Thoracic aorta (tissue), 2 donors: ENCODE measurements at places on chromosomes 12 and 14. TPM values are rescaled to one million over a fixed set of nuclear protein-coding genes. Genes with fewer than 3 reads are reported as not detected.
A peak's percentile ranks its signal among the peaks of the same experiment; 100 is the strongest.

- H3K27ac ChIP-seq: no peak overlapping the region
- DNase-seq: no peak
- H3K27me3 ChIP-seq: no peaks in the 10 kb centered on the region
- H3K4me1 ChIP-seq: peaks cover 19% of the 10 kb centered on the region
- no peaks in the 10 kb centered on the region for H3K36me3 ChIP-seq
- H3K4me3 ChIP-seq: no peak overlapping the region
Observed at GRCh38 chr14:63240221-63240620, 36.0 kb downstream of the RHOJ start.

FZD10 gene
- 0.68 TPM for total RNA-seq

DNA sequence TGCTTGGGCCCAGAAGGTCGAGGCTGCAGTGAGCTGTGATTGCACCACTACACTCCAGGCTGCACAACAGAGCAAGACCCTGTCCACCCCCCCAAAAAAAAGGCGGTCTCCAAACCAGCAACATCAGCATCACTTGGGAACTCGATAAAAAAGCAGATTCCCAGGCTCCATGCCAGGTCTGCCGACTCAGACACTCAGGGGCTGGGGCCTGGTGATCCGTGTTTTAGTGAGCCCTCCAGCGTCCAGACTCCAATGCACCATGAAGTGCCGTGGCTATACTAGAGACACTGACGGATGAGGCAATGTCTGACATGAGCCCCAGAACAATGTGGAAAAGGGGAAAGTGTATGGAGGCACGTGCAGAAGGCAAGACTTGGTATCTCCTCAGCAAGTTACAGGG is 28.8 kb downstream of the SCARB1 start:
- no peak for DNase-seq
- peaks cover 7% of the 10 kb centered on the region for H3K4me1 ChIP-seq
- no peak overlapping the region for H3K27ac ChIP-seq
- no peaks in the 10 kb centered on the region for H3K36me3 ChIP-seq
- no peak overlapping the region for H3K4me3 ChIP-seq

DNA sequence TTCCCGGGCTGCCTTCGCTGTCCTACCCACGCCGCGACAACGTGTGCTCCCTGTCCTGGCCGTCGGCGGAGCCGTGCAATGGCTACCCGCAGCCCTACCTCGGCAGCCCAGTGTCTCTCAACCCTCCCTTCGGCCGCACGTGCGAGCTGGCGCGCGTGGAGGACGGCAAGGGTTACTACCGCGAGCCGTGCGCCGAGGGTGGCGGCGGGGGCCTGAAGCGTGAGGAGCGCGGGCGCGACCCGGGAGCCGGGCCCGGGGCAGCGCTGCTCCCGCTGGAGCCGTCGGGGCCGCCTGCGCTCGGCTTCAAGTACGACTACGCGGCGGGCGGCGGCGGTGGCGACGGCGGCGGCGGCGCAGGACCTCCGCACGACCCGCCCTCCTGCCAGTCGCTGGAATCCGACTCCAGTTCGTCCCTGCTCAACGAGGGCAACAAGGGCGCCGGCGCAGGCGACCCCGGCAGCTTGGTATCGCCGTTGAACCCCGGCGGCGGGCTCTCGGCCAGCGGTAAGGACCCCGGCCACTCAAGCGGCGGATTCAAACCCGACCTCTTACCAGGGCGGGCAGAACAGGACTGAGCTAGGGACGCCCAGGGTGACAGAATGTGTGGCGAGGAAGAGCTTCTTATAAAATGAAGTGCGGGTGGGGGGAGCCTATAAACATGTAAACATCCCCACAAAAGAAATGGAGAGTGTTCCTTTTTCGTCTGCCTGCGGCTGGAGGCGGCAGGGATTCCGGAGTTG is 503 bp downstream of the HOXC12 start:
- no peaks in the 10 kb centered on the region for H3K36me3 ChIP-seq
- no peak overlapping the region for H3K4me3 ChIP-seq
- peaks cover 11% of the 10 kb centered on the region for H3K4me1 ChIP-seq
- H3K27ac ChIP-seq: peak overlapping the region; percentile 35
- no peak for DNase-seq

GRCh38 chr14:54637270-54638134 is 70.6 kb downstream of the SAMD4A start:
- H3K4me3 ChIP-seq: no peak overlapping the region
- no peaks in the 10 kb centered on the region for H3K36me3 ChIP-seq
- H3K4me1 ChIP-seq: peaks cover 58% of the 10 kb centered on the region
- H3K27me3 ChIP-seq: no peaks in the 10 kb centered on the region
- no peak for DNase-seq
- H3K27ac ChIP-seq: no peak overlapping the region

- no peak for DNase-seq
- H3K27me3 ChIP-seq: no peaks in the 10 kb centered on the region
- no peak overlapping the region for H3K4me3 ChIP-seq
- H3K36me3 ChIP-seq: no peaks in the 10 kb centered on the region
- H3K4me1 ChIP-seq: no peaks in the 10 kb centered on the region
Observed at GRCh38 chr12:129776977-129777667, 126.7 kb downstream of the TMEM132D start.

PIWIL1 gene
- not detected for total RNA-seq

DNA sequence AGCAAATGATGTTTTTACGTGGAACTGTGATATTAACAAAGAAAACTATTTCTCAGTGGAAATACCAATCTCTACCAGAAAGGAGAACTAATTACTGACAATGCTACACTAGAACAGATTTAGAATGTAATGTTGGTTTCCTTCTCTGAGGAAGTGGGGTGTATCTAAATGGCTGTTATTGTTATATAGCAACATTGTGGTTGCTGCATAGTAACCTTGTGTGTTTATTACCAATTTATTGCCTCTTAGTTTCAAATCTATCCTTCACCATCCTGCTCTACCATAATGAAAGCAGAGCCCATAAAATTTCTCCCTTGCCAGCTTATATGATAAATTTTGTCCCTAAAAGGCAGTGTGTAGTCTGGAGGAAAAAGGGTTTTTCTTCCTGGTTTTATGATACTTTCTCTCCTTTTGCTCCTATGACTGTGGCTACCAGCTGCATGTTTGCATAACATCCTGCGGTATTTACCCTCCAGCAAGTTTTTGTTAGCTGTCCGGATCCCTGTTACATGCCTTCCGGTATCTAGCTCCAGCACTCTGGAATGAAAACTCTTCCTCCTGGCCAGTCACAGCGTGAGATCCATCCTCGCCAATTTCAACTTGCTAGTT is 5.7 kb upstream of the KLRK1 start:
- H3K27ac ChIP-seq: peak overlapping the region; percentile 6
- H3K36me3 ChIP-seq: no peaks in the 10 kb centered on the region
- H3K27me3 ChIP-seq: no peaks in the 10 kb centered on the region
- no peak for DNase-seq

DNA sequence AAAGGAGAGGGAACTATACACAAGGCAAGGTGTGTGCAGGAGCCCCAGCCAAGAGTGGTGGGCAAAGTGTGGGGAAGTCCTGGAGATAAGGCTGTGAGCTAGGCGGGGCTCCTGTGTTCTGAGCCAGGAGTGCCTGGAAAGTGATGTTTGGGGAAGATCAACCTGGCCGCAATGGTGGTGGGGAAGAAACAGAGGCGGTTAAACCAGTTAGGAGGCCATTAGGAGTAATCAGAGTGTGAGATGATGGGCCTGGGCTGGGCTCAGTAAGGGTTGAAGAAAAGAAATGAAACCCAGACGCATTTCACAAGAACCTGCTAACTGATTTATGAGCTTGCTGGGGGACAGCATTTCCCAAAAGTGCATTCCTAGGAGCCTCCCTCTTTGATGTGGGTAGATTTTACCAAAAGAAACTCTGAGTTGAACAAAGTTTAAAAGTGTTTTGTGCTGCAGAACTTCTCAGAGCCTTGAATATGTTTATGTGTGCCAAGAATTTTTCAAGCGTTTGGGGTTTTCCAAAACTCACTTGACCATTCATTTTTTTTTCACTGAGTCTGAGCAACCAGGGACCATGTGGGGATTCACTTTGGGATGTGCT is 34.2 kb upstream of the LRP1-AS start:
- H3K4me1 ChIP-seq: no peaks in the 10 kb centered on the region
- H3K27ac ChIP-seq: no peak overlapping the region
- no peak overlapping the region for H3K4me3 ChIP-seq
- DNase-seq: no peak
- H3K27me3 ChIP-seq: no peaks in the 10 kb centered on the region

EPYC gene
- total RNA-seq: not detected

GRCh38 chr12:100489251-100489820 is 15.7 kb downstream of the NR1H4 start:
- no peaks in the 10 kb centered on the region for H3K27me3 ChIP-seq
- no peaks in the 10 kb centered on the region for H3K36me3 ChIP-seq
- no peak for DNase-seq
- no peak overlapping the region for H3K27ac ChIP-seq

DNA sequence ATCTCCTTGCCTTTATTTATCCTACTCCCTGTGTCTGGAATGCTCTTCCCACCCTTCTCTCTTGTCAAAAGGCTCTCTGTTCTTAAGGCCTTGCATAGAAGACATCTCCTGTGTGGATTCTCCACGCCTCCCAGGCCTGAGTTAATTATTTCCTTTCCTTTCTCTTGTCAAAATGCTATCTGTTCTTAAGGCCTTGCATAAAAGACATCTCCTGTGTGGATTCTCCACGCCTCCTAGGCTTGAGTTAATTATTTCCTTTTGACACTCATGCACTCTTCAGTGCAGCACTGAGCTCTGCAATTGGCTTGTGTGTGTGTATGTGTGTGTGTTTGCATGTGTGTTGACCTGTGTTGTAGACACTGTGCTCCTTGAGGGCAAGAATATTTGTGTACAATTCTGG is 52.1 kb upstream of the DCD start:
- H3K4me3 ChIP-seq: no peak overlapping the region
- no peaks in the 10 kb centered on the region for H3K36me3 ChIP-seq
- H3K27me3 ChIP-seq: no peaks in the 10 kb centered on the region
- DNase-seq: no peak

GRCh38 chr12:124460771-124461170 is 106.6 kb downstream of the NCOR2 start:
- H3K4me1 ChIP-seq: peaks cover 12% of the 10 kb centered on the region
- no peak overlapping the region for H3K4me3 ChIP-seq
- peaks cover 22% of the 10 kb centered on the region for H3K36me3 ChIP-seq
- H3K27me3 ChIP-seq: no peaks in the 10 kb centered on the region
- no peak for DNase-seq

- H3K4me1 ChIP-seq: no peaks in the 10 kb centered on the region
- DNase-seq: no peak
- no peak overlapping the region for H3K4me3 ChIP-seq
Observed at GRCh38 chr12:43107026-43107775, 444.8 kb downstream of the ADAMTS20 start.

- H3K4me3 ChIP-seq: no peak overlapping the region
- no peaks in the 10 kb centered on the region for H3K4me1 ChIP-seq
- H3K27ac ChIP-seq: no peak overlapping the region
Observed at GRCh38 chr14:100581228-100582145, 5.7 kb downstream of the BEGAIN start.

HOXC13 gene
- total RNA-seq: not detected

GRCh38 chr14:100830681-100831080 is 4.8 kb downstream of the MEG3 start:
- H3K4me3 ChIP-seq: no peak overlapping the region
- no peak overlapping the region for H3K27ac ChIP-seq
- H3K4me1 ChIP-seq: no peaks in the 10 kb centered on the region
- H3K27me3 ChIP-seq: no peaks in the 10 kb centered on the region

GRCh38 chr12:104695453-104696148 is 238.9 kb downstream of the CHST11 start:
- no peaks in the 10 kb centered on the region for H3K36me3 ChIP-seq
- DNase-seq: peak; percentile 58
- no peaks in the 10 kb centered on the region for H3K27me3 ChIP-seq
- H3K27ac ChIP-seq: peak overlapping the region; percentile 20
- peak overlapping the region; percentile 55 for H3K4me3 ChIP-seq
- peaks cover 51% of the 10 kb centered on the region for H3K4me1 ChIP-seq

DNA sequence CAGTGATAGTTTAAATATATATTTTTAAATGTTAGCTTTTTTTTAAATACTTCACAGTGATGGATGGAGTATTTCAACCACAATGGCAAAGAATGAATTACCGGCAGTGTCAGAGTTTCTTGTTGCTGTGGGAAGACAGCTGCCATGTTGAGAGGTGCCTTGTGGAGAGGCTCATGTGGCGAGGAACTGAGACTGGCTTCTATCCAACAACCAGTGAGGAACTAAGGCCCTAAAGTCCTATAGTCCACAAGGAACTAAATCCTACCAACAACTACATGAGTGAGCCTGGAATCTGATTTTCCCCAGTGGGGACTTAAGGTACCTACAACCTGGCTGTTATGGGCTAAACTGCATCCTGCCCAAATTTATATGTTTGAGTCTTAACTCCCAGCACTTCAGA is 220.2 kb upstream of the PLEKHG7 start:
- no peak overlapping the region for H3K27ac ChIP-seq
- H3K4me1 ChIP-seq: no peaks in the 10 kb centered on the region
- no peak for DNase-seq
- no peak overlapping the region for H3K4me3 ChIP-seq

DNA sequence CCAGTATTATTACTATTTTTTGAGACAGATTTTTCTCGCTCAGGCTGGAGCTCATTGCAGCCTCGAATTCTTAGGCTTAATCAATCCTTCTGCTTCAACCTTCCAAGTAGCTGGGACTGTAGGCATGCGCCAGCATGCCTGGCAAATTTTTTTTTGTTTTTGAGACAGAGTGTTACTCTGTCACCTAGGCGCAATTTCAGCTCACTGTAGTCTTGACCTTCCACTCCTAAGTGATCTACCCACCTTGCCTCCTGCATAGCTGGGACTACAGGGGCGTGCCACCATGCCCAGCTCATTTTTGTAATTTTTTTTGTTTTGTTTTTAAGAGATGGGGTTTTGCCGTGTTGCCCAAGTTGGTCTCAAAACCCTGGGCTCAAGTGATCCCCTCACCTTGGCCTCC is 15.2 kb downstream of the ERC1 start:
- no peak overlapping the region for H3K27ac ChIP-seq
- DNase-seq: no peak
- no peaks in the 10 kb centered on the region for H3K27me3 ChIP-seq
- no peak overlapping the region for H3K4me3 ChIP-seq

GRCh38 chr14:32217301-32217700 is 14.2 kb upstream of the RNU6-8 start:
- H3K27ac ChIP-seq: no peak overlapping the region
- no peaks in the 10 kb centered on the region for H3K36me3 ChIP-seq
- H3K4me3 ChIP-seq: no peak overlapping the region
- DNase-seq: no peak
- no peaks in the 10 kb centered on the region for H3K4me1 ChIP-seq

- peaks cover 10% of the 10 kb centered on the region for H3K36me3 ChIP-seq
- peak overlapping the region; percentile 49 for H3K27ac ChIP-seq
- no peak for DNase-seq
- no peaks in the 10 kb centered on the region for H3K27me3 ChIP-seq
- H3K4me1 ChIP-seq: peaks cover 46% of the 10 kb centered on the region
- H3K4me3 ChIP-seq: no peak overlapping the region
Observed at GRCh38 chr12:122848471-122849351, 13.5 kb downstream of the HIP1R start.
